CD4-positive, alpha-beta T cell treated with Interleukin-4 for 1 hour (primary cell): ENCODE measurements at places on chromosomes 1 and 21.

- DNase-seq, result no peak
These were observed 97.0 kb downstream of the GIPC2 start for GRCh38 chr1:78142736-78143135.

DNA sequence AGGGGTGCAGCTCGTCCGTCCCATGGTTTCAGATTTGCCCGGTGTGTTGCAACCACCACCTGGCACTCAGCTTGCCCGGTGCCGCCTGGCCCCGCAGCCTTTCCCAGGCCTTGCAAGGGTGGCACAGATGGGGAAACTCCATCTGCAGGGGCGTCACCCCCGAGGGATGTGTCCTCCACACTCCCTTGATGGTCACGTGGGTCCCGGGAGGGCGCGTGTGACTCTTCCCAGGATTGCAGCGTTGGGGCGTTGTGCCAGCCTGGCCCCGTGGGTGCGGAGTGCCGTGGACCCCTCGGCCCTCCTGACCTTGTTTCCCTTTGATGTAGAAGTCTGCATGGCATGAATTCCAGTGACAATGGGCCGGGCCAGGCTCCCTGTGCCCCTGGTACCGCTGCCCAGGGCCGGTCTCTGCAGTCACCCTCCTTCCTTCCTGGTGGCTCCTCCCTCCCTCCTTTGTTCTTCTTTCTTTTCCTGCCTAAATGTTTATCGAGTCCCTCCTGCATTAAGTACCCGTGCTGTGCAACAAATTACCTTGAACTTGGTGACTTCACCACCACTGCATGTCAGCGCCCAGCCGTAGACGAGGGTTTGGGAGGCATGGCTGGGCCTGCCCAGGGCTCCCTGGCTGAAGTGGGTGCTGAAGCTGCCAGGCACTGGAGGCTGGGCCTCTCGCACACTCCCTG is 22.9 kb downstream of the RRP1 start:
- no peak for DNase-seq

DNA sequence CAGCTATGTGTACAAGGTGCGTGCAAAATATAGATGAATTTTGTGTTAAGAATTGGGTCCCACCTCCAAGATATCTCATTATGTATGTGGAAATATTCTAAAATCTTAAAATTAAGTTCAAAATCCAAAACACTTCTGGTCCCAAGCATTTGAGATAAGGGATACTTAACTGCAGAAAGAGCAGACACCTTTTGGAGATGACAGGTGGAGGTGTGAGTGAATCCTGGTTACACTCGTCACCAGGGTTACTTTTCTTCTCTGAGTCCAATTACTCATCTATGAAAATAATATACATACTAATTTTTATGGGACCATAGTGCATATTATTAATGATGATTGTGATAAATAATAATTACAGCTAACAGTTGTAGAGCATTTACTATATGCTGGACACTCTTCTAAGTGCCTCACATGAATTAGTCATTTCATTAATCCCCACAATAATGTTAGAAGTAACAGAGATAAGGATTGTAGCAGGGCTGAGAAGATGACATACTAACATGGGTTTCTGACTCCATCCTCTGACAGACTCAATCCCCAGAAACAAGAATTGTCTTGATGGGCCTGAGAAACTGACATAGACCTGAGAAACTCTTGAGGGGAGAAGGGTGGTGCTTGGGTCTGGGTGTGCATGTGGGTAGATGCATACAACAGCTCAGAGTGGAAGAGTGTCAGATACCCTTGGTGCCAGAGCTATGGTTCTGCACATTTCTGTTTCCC is 8.3 kb upstream of the FASLG start:
- DNase-seq, result no peak

- no peak for DNase-seq
These were observed 143.5 kb upstream of the USH2A start for GRCh38 chr1:216566641-216567205.

- no peak for DNase-seq
These were observed 29.8 kb downstream of the WDR3 start for GRCh38 chr1:117959364-117959763.
